ENCODE measurements at places on chromosomes 4 and X.

GRCh38 chr4:68877555-68877954, 61.8 kb downstream of the UGT2B10 start:
- DNase-seq, result no peak

GRCh38 chr4:92994727-92995126, 691.0 kb downstream of the GRID2 start:
- DNase-seq, result no peak

GRCh38 chr4:110623718-110624397, 981 bp upstream of the PITX2 start:
- DNase-seq, result no peak

DNA sequence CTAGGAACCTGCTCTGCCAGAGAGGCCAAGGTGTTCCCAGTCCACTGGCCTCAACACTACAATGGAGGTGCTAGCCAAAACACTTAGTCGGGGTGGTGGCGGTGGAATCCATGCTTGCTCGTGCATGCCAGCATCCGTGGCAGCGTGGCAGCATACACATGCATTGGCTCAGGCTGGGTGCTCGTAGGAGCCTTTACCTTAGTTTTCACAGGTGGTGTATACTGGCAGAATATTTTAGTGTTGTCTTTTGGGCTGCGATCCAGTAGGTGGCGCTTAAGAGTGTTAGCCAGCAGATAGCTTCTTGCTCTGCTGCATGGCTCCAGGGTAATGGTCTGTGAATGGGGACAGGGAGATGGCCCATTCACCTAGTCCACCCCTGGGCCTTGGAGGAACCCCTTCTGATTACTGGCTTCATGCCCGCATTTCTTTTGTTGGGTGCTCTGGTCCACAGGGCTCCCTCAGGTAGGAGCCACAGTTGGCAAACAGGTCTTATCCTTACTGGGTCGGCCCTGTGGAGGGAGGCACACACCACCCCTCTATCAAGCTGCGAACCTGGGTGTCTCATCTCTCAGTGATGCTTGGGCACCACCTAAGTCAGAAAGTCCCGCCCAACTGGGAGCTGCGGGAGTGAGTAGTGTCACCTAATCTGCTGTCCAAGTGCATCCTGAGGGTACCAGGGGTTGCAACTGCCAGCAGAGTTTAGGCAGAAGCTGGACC, 40.0 kb downstream of the RIPPLY1 start:
- DNase-seq, result no peak

DNA sequence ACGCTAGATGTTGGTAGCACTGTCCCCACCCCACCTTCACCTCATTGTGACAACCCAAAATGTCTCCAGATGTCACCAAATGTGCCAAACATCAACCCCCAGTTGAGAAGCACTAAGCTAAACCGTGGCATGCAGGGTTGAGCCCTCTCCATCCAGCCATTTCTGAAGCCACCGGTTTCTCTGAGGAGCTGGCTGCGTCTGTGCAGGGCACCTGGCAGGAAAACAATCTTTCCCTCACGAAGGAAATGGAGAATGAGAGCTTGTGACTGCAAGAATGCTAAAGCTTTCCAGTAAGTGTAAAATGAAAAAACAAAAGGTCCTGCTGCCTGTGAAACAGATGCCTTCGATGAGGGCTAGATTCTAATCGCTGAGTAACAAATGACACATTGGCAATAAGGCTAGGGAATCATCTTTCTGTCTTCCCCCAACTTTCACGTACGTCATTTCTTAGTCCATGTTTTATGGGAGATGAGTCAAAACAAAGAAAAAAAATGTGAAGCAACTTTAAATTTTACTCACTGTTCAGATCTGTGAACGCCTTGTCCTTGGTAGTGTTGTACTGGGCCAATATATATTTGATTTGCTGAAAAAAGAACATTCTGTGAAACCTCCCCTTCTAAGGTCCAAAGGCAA, 59.9 kb downstream of the PROM1 start:
- DNase-seq, result no peak
